ENCODE measurements at places on chromosomes 12 and 14. TPM values are rescaled to one million over a fixed set of nuclear protein-coding genes. Genes with fewer than 3 reads are reported as not detected.

CACNB3 gene
- polyA plus RNA-seq: 0.89 TPM

KRT8 gene
- polyA plus RNA-seq: not detected

ASCL1 gene
- polyA plus RNA-seq: not detected

TAC3 gene
- not detected for polyA plus RNA-seq

TCL1B gene
- not detected for polyA plus RNA-seq

KIF5A gene
- 0.09 TPM for polyA plus RNA-seq

WNT1 gene
- 0.24 TPM for polyA plus RNA-seq

MLXIP gene
- polyA plus RNA-seq: 29.8 TPM

GRCh38 chr12:88245905-88246304 lies 103.8 kb downstream of the TMTC3 start:
- no peaks in the 10 kb centered on the region for H3K36me3 ChIP-seq
- H3K27me3 ChIP-seq: no peaks in the 10 kb centered on the region
- no peak overlapping the region for H3K27ac ChIP-seq
- H3K4me1 ChIP-seq: no peaks in the 10 kb centered on the region
- no peak overlapping the region for H3K4me3 ChIP-seq

DNA sequence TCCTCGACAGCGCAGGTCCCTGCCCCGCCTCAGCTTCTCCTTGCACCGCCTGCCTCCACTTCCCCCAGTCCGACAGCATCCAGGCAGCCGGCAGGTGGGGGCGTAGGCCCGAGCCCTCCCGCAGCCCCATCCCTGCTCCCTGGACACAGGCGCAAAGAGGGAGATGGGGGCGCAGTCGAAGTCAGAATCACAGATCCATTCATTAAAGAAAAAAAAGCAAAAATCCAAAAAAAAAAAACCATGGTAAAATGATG lies 41.2 kb downstream of the RFLNA start:
- H3K27me3 ChIP-seq: no peaks in the 10 kb centered on the region
- H3K27ac ChIP-seq: no peak overlapping the region
- H3K4me3 ChIP-seq: no peak overlapping the region
- no peaks in the 10 kb centered on the region for H3K4me1 ChIP-seq
- no peak for DNase-seq
- peaks cover 86% of the 10 kb centered on the region for H3K36me3 ChIP-seq

- H3K36me3 ChIP-seq: no peaks in the 10 kb centered on the region
- no peak for DNase-seq
- no peaks in the 10 kb centered on the region for H3K4me1 ChIP-seq
- no peaks in the 10 kb centered on the region for H3K27me3 ChIP-seq
Observed at GRCh38 chr14:57574617-57575288, 81.1 kb upstream of the CCDC198 start.

DNA sequence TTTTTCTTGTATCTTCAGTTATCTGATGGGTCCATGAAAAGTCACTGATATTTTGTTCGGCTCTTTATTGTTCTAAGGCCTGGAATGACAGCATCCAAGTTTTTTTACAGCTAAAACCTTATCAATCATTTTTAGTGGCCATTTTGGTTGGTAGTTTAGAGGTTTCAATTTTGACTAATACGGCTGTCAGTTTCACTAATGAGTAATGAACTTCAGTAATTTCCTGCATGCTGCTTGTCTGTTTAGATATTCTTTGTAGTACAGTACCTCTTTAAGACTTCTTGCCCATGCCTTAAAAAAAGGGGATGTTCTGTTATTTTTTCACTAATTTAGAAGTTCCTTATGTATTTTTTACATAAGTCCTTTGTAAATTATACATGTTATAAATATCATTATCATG lies 176.7 kb downstream of the LRFN5 start:
- H3K4me1 ChIP-seq: no peaks in the 10 kb centered on the region
- H3K27ac ChIP-seq: no peak overlapping the region
- no peaks in the 10 kb centered on the region for H3K36me3 ChIP-seq
- DNase-seq: no peak
- H3K27me3 ChIP-seq: no peaks in the 10 kb centered on the region

- no peaks in the 10 kb centered on the region for H3K27me3 ChIP-seq
- no peaks in the 10 kb centered on the region for H3K36me3 ChIP-seq
- H3K27ac ChIP-seq: no peak overlapping the region
- no peaks in the 10 kb centered on the region for H3K4me1 ChIP-seq
Observed at GRCh38 chr12:103707446-103707845, 120.4 kb downstream of the STAB2 start.

- no peak overlapping the region for H3K27ac ChIP-seq
- H3K4me3 ChIP-seq: no peak overlapping the region
- H3K36me3 ChIP-seq: no peaks in the 10 kb centered on the region
- H3K27me3 ChIP-seq: no peaks in the 10 kb centered on the region
- DNase-seq: no peak
Observed at GRCh38 chr14:23385642-23386265, 8.9 kb downstream of the CMTM5 start.

GRCh38 chr12:57166971-57167371 lies 19.6 kb upstream of the LRP1-AS start:
- no peak overlapping the region for H3K4me3 ChIP-seq
- H3K27me3 ChIP-seq: no peaks in the 10 kb centered on the region
- no peak overlapping the region for H3K27ac ChIP-seq
- H3K36me3 ChIP-seq: no peaks in the 10 kb centered on the region

- no peak for DNase-seq
- no peaks in the 10 kb centered on the region for H3K4me1 ChIP-seq
- H3K36me3 ChIP-seq: peaks cover 4% of the 10 kb centered on the region
- no peak overlapping the region for H3K27ac ChIP-seq
- H3K4me3 ChIP-seq: no peak overlapping the region
- H3K27me3 ChIP-seq: no peaks in the 10 kb centered on the region
Observed at GRCh38 chr14:66918527-66918926, 270.7 kb upstream of the GARIN2 start.

DNA sequence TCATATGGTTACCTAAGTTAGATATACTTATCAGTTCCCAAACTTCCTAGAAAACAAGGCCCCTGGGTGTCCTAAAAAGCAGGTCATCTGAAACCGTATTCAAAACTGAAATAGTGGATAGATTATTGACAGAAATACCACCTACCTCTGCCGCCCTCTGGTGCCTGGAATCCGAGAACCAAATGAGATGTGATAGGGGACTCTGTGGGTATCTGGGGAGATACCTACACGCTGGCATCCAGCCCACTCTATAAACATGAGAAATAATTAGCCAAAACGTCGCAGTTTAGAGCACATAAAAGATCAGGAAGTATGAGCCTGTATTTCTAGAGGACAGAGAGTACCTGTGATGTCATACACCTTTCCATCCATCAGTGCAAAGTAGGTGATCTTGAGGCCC lies 4.4 kb downstream of the ORMDL2 start:
- H3K27me3 ChIP-seq: no peaks in the 10 kb centered on the region
- no peak overlapping the region for H3K4me3 ChIP-seq
- DNase-seq: no peak
- H3K4me1 ChIP-seq: peaks cover 28% of the 10 kb centered on the region
- H3K36me3 ChIP-seq: peaks cover 46% of the 10 kb centered on the region

GRCh38 chr12:15608941-15609340 lies 180.2 kb downstream of the EPS8 start:
- H3K27ac ChIP-seq: no peak overlapping the region
- no peak for DNase-seq
- no peaks in the 10 kb centered on the region for H3K27me3 ChIP-seq
- H3K4me1 ChIP-seq: no peaks in the 10 kb centered on the region
- H3K4me3 ChIP-seq: no peak overlapping the region

DNA sequence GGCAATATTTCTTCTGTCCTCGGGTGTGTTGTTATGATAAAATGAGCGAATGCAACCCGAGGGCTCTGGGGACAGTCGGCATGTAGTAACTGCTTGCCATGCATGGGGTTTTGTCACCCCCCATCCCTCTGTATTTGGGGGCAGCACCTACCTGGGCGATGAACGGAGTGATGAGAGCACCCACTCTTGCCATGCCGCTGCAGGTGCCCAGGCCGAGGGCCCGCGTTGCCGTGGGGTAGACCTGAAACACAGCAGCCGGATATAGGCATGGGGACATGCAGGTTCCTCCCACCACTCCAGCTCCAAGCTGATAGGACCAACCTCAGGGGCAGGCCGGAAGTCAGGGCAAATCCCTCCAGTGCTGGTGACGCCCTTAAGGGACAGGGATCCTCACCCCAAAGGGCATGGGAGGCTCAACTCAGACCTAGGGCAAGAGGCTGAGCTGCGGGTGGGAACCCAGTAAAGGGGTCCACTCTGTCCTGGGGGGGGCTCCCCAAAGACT lies 35.8 kb downstream of the DAO start:
- no peaks in the 10 kb centered on the region for H3K4me1 ChIP-seq
- H3K4me3 ChIP-seq: no peak overlapping the region
- no peak for DNase-seq
- no peak overlapping the region for H3K27ac ChIP-seq
- no peaks in the 10 kb centered on the region for H3K36me3 ChIP-seq

DNA sequence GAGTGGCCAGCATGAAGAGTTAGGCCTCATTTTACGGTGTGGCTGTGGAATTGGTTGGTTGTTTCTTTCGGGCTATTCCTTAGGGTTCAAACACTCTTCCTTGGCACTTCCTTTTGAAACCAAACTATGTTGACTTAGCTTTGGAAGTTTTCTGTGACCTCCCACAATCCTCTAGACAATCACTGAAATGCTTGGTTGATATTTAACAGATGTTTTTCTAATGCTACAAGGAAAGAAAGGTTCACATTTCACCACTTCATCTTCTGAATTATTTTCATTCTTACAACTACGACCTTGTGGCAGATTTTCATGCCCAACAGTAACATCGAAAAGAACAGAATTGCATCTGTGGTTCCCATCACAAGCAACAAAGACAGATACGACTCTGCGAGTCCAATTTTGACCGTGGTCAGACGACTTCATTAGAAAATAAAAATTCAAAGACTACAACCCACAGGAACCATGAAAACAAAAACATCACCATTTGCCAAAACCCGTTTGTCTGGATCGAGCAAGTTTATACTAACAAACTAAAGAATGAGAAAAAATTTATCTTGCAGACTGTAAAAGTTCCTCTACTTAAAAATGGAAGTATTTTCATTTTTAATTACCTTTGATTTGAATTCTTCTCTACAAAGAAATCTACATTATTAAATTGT lies 16.9 kb downstream of the PRKAB1 start:
- no peaks in the 10 kb centered on the region for H3K4me1 ChIP-seq
- DNase-seq: no peak
- H3K27ac ChIP-seq: no peak overlapping the region
- H3K36me3 ChIP-seq: no peaks in the 10 kb centered on the region

DNA sequence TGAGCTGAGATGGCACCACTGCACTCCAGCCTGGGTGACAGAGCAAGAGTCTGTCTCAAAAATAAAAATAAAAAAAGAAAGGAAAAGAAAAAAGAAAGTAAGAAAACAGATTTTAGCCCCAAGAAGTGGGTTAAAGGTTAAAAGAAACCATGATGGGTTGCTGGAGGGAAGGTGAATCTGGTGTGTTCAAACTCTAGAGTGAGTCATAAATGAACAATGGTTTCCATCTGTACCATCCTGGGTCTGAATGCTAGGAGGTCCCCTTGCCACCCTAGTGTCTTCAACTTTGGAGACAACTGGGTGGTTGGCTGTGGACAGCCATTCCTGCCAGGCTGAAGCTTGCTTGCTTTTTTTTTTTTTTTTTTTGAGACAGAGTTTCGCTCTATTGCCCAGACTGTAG lies 1.6 kb upstream of the RPS26 start:
- no peaks in the 10 kb centered on the region for H3K27me3 ChIP-seq
- H3K27ac ChIP-seq: no peak overlapping the region
- peaks cover 9% of the 10 kb centered on the region for H3K36me3 ChIP-seq
- no peak for DNase-seq
- peaks cover 16% of the 10 kb centered on the region for H3K4me1 ChIP-seq
